CD4-positive, alpha-beta T cell (primary cell): ENCODE measurements at places on chromosomes 11 and 22. TPM values are rescaled to one million over a fixed set of nuclear protein-coding genes. Genes with fewer than 3 reads are reported as not detected.

DNA sequence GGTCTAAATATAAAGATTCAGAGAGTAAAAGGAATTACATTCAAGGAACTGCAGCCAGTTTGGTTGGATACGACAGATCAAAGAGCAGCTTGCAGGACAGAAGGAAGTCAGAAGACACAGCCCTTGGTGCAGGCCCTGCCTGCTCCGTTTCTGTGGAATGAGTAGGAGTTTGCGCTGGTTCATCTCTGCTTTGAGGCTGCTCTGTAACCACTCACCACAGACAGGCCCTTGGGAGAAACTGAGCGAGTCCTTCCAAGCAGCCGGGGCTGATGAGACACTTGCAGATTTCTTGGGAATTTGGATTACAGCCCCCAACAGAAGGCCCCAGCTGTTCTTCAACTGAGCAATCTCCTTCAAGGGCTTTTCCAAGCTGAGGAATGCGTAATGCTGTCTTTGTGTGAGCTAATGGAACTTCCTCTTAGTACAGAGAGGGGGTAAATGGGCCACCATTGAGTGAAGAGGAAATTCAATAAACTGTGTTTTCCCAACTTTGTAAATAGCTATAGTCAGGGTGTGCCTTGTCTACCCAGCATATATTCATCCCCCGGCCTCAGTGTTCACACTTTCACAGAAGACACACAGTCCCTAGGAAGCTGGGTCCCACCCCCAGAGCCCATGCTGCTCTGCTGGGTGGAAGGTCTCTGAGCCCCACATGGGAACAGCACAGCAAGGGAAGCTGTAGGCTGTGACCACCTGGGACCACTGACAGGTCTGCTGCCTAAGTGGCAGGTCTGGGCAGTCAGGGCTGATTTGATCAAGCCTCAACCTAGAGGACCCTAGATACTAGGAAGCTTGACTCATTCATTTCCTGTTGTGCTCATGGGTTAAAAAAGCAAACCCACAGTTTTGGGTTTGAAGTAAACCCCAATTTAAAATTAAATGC lies 16.6 kb downstream of the IL10RA start:
- H3K27ac ChIP-seq = peak overlapping the region; percentile 76
- H3K36me3 ChIP-seq = peaks cover 32% of the 10 kb centered on the region
- peak overlapping the region; percentile 10 for H3K4me3 ChIP-seq
- peaks cover 99% of the 10 kb centered on the region for H3K4me1 ChIP-seq
- DNase-seq = no peak
- no peaks in the 10 kb centered on the region for H3K27me3 ChIP-seq

The SCN4B gene
- total RNA-seq = not detected

DNA sequence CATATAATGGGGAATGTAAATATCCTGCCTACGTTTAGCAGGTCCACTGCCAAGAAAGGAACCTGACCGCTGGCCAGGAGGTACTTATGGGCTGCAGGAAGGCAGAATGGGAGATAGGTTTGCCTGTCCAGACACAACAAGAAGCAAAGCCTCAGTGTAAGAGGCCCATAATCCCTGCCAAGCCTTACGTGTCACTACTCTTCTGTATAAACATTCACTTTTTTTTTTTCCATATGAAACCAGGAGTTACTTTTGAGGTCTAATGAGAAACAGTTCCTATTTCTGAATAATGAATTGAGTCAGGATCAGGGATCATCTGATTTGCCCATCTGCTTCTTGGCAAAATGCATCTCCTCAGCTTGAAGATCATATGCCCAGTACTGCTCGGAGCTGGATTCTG lies 230.2 kb downstream of the NTM start:
- H3K4me1 ChIP-seq = no peaks in the 10 kb centered on the region
- no peak for DNase-seq
- no peak overlapping the region for H3K27ac ChIP-seq
- H3K27me3 ChIP-seq = no peaks in the 10 kb centered on the region

DNA sequence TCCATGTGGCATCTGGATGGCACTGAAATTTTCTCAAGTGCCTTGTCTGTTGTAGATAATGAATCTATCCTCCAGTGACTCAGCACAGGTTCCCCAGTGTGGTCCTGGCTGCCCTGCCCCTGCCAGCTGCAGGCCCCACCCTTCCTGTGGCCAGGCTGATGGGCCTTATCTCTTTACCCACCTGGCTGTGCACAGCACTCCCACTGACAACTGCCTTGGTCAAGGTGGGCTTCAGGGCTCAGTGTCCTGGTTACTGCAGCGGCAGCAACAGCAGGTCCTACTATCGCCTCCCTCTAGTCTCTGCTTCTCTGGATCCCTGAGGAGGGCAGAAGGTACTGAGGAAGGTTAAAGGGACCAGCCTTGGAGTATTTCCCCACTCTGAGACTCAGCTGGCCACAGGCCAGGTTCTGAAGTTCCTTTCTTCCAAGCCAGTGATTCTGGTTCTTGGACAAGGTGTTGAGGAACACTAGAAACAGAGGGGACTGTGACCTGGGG lies 3.1 kb downstream of the HMBS start:
- H3K36me3 ChIP-seq = no peaks in the 10 kb centered on the region
- no peaks in the 10 kb centered on the region for H3K27me3 ChIP-seq
- H3K4me3 ChIP-seq = no peak overlapping the region
- no peak for DNase-seq
- H3K4me1 ChIP-seq = peaks cover 37% of the 10 kb centered on the region

The DEPDC7 gene
- 2.9 TPM for total RNA-seq
